NCI-H1694 treated with DMSO at 0.1 percent for 48 hours (cell line): ENCODE measurements at places on chromosomes 12 and 14.

DNA sequence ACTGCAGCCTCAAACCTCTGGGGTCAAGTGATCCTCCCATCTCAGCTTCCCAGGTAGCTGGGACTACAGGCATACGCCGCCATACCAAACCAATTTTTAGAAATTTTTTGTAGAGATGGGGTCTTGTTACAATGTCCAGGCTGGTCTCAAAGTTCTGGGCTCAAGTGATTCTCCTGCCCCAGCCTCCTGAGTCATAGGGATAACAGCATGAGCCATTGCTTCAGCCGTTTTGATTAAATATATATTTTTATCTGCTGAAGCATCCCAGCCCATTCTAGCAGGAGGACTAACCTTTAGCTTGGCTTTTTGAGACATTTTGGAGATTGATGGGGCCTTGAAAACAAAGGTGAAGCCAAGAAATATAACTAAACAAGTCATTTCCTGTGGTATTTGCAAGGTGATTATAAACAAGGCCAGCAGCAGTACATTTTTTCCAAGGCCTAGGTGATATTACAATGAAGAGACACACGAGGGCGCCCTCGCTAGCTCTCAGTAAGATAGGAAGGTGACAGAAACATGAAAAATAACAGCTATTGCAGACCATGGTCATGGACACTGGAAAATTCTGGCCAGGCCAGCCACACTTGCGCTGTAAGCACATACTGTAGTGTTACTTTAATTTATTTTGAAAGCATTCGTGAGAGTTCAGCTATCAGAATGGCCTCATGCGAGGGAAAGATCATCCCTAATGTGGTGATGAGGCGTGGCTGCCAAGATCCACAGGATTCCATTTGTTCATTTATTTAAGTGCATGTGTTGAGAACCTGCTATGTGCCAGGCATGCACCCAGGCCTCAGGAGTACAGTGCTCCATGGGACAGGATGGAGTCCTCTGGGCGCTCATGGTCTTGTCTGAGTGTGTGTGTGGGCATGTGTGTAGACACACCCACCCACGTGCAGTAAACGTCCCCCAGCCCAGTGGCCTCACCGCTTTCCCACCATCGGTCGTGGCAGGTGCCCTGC lies 63.5 kb downstream of the DGLUCY start:
- peak; percentile 97 for DNase-seq

DNA sequence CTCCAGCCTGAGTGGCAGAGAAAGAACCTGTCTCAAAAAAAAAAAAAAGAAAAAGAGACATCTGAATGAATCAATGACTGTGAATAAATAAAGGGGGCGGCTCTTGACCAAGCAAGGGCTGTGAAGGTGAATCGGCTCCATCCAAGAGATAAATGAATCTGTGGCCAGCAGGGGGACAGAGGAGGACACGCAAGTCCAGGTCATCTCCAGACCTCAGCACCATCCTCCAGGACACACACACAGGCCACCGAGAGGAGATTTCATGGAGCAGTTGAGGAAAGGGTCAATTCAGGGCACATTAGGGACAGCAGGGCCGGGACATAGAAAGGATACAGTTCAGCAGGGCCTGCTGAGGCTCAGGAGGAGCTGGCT lies 21.6 kb downstream of the TRPV4 start:
- no peak for DNase-seq

DNA sequence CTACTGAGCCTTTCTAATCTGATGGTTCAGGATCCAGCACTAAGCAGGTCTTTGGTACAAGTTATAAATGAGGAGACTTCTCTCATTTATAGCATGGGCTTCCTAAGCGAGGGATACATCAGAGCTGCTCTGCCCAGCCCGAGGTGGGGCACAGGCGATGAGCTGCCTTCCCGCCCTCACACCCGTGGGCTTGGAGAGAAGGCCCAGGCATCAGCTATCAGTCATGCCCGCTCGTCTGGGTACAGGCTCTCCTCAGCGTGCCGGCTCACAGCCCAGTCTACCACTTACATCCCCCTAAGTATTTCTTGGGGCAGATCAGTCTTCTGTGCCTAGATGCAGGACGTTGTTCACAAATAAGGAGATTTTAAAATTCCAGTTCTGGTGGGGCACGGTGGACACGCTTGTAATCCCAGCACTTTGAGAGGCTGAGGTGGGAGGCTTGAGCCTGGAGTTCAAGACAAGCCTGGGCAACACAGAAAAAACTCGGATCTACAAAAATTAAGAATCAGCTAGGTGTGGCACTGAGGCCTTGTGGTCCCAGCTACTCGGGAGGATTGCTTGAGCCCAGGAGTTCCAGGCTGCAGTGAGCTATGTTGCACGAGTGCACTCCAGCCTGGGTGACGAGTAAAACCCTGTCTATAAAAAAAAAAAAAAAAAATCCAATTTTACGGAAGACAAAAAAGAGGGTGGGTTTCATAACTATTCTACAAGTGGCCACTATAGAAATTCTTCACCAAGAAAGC lies 57.0 kb downstream of the CCDC88C start:
- no peak for DNase-seq

DNA sequence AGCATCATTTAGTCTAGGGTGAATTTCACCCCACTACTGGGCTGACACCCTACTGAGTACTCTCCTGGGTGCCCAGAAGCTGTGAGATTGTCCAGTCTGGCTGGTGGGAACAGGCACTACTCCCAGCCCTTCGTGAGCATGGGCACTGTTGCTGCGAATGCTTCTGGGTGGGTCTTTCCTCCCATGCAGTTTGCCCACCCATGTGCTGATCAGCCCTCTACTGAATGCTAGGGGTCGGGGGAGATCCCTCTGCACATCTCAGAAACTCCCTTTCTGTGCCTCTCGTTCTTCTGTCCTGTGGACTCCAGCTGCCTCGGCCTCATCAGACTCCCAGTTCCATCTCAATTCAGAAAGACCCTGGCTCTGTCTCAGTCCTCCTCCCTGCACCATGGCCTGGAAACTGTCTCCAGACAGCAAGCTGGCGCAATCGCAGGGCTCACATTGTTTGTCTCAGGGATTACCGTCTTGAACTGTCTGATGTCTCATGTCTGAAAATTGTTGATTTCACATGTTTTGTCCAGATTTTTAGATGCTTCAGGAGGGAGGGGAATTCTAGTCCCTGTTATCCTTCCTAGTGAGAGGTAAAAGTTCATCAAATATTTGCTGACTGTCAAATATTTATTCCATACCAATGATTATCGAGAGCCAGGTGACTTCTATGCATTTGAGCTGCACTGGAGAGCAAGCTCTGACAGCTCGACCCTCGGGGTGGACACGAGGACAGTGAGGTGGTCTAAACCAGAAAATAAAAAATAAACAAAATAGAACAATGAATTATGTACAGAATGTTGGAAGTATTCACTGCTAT lies 316.6 kb upstream of the RTL1 start:
- no peak for DNase-seq

- peak; percentile 49 for DNase-seq
Observed at GRCh38 chr14:70822530-70823185, 13.3 kb upstream of the MAP3K9 start.

DNA sequence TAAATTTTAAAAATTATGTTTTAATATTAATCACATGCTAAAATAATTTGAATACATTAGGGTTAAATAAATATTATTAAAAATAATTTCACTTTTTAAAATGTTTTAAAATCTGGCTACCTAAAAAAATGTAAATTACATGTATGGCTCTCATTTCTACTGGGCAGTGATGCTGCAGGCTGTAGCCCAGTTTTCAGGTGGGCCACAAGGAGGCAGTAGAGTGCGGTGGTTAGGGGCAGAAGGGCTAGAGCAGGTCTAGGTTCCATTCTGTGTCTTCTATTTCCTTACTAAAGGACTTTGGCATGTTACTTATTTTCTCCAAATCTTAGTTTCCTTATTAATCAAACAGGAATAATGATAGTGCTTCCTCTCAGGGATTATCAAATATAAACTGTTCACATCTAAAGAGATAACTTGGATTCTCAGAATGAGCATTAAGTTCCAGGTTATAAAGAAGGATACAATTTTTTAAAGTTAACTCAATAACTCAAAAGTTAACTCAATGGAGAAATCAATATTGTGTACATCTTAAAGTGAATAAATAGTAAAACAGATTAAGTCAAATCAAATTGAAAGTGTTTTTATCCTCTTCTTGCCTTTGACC lies 54.9 kb upstream of the OVCH1 start:
- peak; percentile 74 for DNase-seq

- DNase-seq = no peak
Observed at GRCh38 chr14:26741711-26742212, 143.9 kb upstream of the NOVA1 start.

- DNase-seq = no peak
Observed at GRCh38 chr12:115423546-115423987, 739.6 kb upstream of the TBX3 start.

GRCh38 chr12:89450907-89451306 lies 73.7 kb downstream of the GALNT4 start:
- DNase-seq = no peak

GRCh38 chr14:97344666-97345065 lies 547.5 kb downstream of the VRK1 start:
- DNase-seq = no peak

- DNase-seq = peak; percentile 30
Observed at GRCh38 chr14:73809391-73809790, 42.2 kb upstream of the PTGR2 start.

GRCh38 chr12:101204602-101205304 lies 5.3 kb downstream of the SLC5A8 start:
- DNase-seq = no peak

DNA sequence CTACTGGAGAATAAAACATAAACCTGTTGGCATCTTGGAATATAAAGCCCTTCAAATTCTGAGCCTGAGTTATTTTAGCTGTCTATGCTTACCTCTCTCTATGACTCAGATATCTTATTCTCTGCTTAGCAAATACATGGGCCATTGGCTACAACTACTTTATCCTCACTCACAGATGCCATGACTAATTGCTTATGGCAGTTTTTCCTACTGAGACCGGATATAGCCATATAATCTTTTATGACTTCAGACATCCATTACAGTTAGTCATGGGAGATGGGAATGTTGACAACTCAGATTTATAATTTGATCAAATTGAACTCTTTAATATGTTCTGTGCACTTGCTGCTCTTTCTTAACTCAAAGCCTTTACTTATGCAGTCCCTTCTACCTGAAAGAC lies 502.4 kb upstream of the ATP2B1 start:
- no peak for DNase-seq

GRCh38 chr14:21912367-21912766 lies 238.7 kb upstream of the OR4E1 start:
- no peak for DNase-seq

- peak; percentile 66 for DNase-seq
Observed at GRCh38 chr12:27733052-27733656, 22.5 kb downstream of the MRPS35 start.

GRCh38 chr12:51450806-51451205 lies 26.2 kb downstream of the SLC4A8 start:
- no peak for DNase-seq

DNA sequence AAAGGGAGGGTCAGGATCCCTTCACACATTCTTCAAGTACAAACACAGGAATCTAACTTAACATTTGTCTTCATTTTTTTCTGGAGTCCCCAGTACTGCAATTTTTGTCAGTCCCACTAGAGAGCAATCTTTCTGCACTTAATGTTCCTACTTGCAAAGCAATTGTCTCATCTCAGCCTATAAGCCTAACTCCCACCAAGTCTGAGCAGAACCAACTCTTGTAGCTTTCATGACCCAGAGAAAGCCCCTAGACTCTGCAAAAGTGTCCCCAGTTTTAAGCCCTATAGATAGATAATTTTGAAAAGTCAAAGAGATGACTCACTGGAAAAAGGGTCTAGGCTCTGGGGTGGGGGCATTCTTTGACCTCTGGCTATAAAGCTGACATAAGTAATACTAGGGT lies 1.8 kb upstream of the ZBTB39 start:
- DNase-seq = peak; percentile 86

DNA sequence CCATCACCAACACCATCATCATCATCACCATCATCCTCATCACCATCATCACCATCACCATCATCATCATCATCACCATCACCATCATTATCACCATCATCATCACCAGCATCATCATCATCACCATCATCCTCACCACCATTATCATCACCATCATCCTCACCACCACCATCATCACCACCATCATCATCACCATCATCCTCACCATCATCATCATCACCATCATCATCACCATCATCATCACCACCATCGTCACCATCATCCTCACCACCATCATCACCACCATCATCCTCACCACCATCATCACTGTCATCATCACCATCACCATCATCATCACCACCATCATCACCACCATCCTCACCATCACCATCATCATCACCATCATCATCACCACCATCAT lies 113.0 kb upstream of the TMEM233 start:
- DNase-seq = no peak

- DNase-seq = no peak
Observed at GRCh38 chr14:74403619-74404417, 22.2 kb downstream of the SYNDIG1L start.

GRCh38 chr12:57940052-57940914 lies 1.1 kb upstream of the ATP23 start:
- no peak for DNase-seq

- DNase-seq = no peak
Observed at GRCh38 chr14:92703516-92703915, 44.9 kb downstream of the LGMN start.

- DNase-seq = no peak
Observed at GRCh38 chr12:110243227-110243626, 37.8 kb upstream of the ATP2A2 start.

DNA sequence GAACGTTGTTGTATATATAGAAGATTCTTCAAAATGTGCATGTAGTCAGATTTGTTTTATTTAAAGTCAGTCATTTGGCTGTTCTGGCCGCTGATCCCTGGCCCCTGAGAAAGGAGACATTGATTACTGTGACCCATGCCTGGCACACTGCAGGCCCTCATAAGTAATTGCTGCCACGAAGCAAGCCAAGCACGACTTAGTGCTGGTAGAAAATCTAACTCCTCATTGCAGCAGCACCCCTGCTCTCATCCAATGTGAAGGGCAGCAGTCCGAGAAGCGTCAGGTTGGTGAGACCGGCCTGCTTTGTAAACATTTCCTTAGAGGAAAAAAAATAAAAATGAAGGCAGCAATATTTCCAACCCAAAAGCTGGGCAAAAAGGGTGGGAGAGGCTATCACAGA lies 22.8 kb upstream of the TMTC2 start:
- no peak for DNase-seq

GRCh38 chr12:2638273-2639019 lies 156.3 kb upstream of the FKBP4 start:
- no peak for DNase-seq

DNA sequence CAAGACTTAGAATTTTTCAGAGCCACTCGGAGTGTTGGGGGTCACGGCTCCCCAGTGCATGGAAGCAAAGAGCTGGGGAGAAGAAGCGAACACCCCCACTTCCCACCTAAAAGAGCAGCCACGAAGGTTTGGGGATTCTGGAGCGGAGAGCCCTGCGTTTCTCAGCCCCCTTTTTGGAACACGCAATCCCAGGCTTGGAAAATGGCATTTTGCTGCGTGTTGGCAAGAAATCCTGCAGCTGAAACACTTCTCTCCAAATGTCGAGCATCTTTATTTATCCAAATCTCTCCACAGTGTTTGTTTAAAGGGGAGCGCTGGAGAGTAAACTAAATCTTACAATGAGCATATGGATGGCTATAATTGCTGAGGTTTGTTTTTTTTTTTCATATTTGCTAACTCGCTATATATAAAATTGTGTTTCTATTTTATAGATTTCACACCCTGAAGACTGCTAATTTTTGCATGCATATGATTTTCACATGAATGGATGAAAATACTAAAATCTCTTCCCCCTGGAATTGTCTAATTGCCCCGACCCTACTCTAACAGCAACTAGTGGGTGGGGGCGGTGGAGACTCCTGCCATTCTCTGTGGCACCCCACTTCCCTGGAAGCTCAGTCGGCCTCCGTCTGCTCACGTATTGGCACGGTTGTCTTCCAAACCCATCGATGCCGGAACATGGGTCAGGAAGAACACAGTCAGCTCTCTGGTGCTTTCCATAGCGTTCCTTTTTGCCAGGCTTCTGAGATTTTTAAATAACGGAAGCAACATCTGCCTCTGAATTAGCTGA lies 120.5 kb downstream of the GCH1 start:
- peak; percentile 67 for DNase-seq
